ENCODE measurements at places on chromosomes 2 and 18. TPM values are rescaled to one million over a fixed set of nuclear protein-coding genes. Genes with fewer than 3 reads are reported as not detected.

The ANKRD30B gene
- polyA plus RNA-seq: not detected

DNA sequence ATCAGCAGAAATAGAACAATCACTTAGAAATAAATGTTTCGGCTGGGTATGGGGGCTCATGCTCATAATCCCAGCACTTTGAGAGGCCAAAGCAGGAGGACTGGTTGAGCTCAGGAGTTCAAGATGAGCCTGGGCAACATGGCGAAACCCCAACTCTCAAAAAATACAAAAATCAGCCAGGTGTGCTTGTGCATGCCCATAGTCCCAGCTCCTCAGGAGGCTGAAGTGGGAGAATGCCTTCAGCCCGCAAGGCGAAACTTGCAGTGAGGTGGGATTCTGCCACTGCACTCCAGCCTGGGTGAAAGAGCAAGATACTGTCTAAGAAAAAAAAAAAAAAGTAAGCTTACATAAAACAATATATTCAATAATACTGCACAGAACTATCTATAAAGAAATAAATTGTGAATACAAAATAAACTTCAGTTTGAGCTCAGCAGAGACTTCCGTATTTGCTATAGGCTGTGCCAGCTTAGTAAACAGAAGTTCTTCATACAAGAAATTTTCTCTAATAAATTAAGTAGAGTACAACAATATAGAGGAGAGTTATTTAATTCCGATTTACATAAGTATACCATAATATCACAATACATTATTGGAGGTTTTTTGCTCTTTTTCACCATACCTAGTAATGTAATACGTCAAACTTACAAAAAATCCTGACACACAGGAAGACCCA is 43.6 kb downstream of the SRBD1 start:
- DNase-seq: no peak
- peaks cover 16% of the 10 kb centered on the region for H3K4me1 ChIP-seq
- H3K36me3 ChIP-seq: no peaks in the 10 kb centered on the region
- H3K27ac ChIP-seq: peak overlapping the region; percentile 89
- H3K4me3 ChIP-seq: peak overlapping the region; percentile 98
- no peaks in the 10 kb centered on the region for H3K27me3 ChIP-seq

DNA sequence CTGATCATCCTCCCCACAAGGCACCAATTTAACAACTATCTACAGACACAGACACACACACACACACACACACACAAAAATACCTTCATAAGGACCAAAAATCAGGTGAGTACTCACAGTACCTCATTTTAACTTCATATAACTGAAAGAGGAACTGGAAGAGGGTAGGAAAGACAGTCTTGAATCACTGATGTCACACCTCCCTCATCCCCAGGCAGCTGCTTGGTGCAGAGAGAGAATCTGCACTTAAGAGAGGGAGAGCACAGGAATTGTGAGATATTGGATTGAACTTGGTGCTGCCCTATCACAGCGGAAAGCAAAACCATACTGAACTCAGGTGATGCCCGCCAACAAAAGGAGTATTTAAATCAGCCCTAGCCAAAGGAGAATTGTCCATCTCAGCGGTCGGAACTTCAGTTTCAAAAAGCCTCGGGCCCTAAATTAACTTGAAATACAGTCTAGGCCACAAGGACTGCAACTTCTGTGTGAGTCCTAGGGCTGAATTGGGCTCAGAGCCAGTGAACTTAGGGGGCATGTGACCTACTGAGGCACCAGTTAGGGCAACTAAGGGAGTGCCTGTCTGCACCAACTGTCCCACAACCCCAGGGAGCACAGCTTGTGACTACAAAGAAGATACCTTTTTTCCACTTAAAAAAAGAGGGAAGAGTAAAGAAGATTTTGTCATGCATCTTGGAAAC is 211.1 kb downstream of the LRATD1 start:
- DNase-seq: no peak
- no peak overlapping the region for H3K27ac ChIP-seq
- H3K4me3 ChIP-seq: no peak overlapping the region
- H3K4me1 ChIP-seq: no peaks in the 10 kb centered on the region
- no peaks in the 10 kb centered on the region for H3K27me3 ChIP-seq
- no peaks in the 10 kb centered on the region for H3K36me3 ChIP-seq

GRCh38 chr2:237097326-237097910 is 11.7 kb downstream of the COPS8 start:
- no peak overlapping the region for H3K4me3 ChIP-seq
- no peak overlapping the region for H3K27ac ChIP-seq
- no peaks in the 10 kb centered on the region for H3K4me1 ChIP-seq
- H3K27me3 ChIP-seq: no peaks in the 10 kb centered on the region

DNA sequence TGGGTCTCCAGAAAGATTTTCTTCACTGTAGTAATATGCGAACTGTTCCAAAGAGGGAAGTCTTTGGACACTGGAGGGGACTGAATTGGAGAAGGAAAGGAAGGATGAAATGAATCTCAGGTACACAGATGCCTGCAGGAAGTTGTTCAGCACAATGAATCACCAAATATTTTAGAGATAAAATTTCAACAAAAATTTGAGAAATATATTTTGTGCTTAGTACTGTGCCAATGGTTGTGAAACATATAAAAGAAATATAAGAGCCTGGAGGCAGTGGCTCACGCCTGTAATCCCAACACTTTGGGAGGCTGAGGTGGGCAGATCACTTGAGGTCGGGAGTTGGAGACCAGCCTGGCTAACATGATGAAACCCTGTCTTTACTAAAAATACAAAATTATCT is 3.2 kb downstream of the ELMOD3 start:
- no peak overlapping the region for H3K27ac ChIP-seq
- DNase-seq: no peak
- H3K4me3 ChIP-seq: no peak overlapping the region
- peaks cover 38% of the 10 kb centered on the region for H3K4me1 ChIP-seq
- no peaks in the 10 kb centered on the region for H3K27me3 ChIP-seq

The GAD1 gene
- not detected for polyA plus RNA-seq

DNA sequence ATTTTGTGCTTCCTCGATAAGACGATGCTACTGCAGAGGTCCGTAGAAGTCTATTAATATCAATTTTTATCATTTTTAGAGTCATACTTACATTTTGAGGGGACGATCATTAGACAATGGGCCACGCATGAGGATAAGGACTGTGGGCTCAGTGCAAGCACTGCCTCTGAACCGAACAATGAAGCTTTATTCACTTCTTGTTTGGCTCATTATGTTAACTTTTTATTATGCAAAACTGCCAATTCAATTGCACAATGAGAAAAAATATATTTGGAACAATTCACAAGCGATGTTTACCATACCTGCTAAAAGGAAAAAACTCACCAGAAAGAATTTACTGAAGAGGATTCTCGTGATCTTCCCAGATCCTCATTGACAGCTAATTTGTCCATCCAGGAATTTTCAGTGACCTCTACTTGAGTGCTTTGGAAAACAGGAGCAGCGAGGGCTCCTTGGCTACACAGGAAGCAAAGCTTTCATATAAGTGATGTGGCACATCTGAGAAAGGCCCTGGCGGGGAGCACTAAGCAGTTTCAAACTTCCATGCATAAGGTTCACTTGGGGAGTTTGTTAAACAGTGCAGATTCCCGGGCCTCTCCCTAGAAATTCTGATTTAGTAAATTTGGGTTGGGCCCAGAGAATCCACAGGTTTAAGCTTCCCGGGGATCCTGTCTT is 13.3 kb upstream of the CAPN13 start:
- no peak overlapping the region for H3K27ac ChIP-seq
- no peaks in the 10 kb centered on the region for H3K4me1 ChIP-seq
- DNase-seq: no peak
- H3K36me3 ChIP-seq: no peaks in the 10 kb centered on the region

- no peaks in the 10 kb centered on the region for H3K27me3 ChIP-seq
- no peak overlapping the region for H3K4me3 ChIP-seq
Observed at GRCh38 chr18:30765247-30765646, 277.3 kb downstream of the DSC3 start.

GRCh38 chr18:46133534-46133933 is 29.3 kb downstream of the HAUS1 start:
- no peaks in the 10 kb centered on the region for H3K27me3 ChIP-seq
- no peak overlapping the region for H3K27ac ChIP-seq
- no peak overlapping the region for H3K4me3 ChIP-seq
- DNase-seq: no peak
- no peaks in the 10 kb centered on the region for H3K4me1 ChIP-seq

DNA sequence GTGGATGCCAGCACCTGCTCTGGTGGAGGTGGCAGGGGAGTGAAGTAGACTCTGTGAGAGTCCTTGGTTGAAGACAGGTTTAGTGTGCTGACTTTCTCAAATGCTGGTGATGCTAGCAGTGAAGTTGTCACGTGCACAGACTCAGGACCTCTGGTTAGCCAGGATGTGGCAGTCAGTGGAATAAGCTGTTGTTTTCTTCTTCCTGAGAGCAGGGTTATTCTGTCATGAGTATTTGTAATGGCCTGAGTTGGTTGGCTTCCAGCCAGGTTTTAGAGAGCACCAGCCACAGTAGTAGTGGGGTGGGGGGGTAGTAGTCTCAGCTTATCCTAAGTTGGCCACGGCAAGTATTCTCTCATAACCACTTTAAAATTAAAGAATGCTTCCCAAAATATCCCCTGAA is 238.5 kb upstream of the FBXO11 start:
- no peaks in the 10 kb centered on the region for H3K27me3 ChIP-seq
- peaks cover 8% of the 10 kb centered on the region for H3K4me1 ChIP-seq
- no peak for DNase-seq
- no peaks in the 10 kb centered on the region for H3K36me3 ChIP-seq
- H3K4me3 ChIP-seq: no peak overlapping the region

The BMP10 gene
- not detected for polyA plus RNA-seq

DNA sequence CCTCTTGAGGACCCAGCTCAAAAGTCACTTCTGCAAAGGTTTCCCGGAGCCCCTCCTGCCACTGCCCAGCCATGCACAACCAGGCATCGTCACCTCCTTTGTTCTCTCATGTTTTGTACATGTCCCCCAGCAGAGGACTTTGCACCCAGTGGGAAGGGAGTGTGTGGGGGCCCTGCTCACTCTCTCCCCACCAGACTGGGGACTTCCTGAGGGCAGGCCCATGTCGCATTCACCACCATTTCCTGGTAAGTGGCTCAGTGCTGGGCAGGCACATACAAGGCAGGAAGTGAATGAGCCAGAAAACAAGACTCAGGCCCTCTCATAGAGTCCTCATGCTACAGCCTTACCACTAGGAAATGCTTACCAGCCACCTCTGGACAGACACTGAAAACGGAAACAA is 18.9 kb downstream of the MRPL35 start:
- H3K27me3 ChIP-seq: no peaks in the 10 kb centered on the region
- peaks cover 14% of the 10 kb centered on the region for H3K36me3 ChIP-seq
- no peak overlapping the region for H3K4me3 ChIP-seq
- peak; percentile 61 for DNase-seq
- H3K4me1 ChIP-seq: no peaks in the 10 kb centered on the region

The SCN1A gene
- polyA plus RNA-seq: not detected

GRCh38 chr2:134454426-134454825 is 200.6 kb downstream of the MGAT5 start:
- no peak for DNase-seq
- H3K4me3 ChIP-seq: no peak overlapping the region
- H3K27me3 ChIP-seq: no peaks in the 10 kb centered on the region
- H3K36me3 ChIP-seq: peaks cover 7% of the 10 kb centered on the region

DNA sequence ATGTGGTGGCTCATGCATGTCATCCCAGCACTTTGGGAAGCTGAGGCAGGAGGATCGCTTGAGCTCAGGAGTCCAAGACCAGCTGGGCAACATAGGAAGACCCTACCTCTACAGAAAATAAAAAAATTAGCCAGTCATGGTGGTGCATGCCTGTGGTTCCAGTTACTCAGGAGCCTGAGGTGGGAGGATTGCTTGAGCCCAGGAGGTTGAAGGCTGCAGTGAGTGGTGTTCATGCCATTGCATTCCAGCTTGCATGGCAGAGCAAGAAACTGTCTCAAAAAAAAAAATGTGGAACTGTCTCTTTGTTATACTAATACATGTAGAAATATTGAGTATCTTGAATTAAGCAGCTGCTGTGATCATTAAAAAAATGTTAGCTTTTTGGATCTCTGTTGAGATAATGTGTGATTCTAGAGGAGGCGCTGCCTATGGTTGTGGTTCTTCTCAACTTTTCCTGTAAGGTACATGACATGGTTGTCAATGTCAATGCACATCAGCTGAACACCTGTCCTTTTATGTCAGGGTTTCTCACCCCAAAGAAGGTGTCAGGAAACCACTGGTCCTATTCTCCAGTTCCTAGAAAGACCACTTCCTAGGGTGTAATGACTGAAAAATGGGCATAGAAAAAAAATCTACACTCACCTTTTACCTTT is 34.7 kb upstream of the IL1RL1 start:
- no peaks in the 10 kb centered on the region for H3K27me3 ChIP-seq
- peaks cover 20% of the 10 kb centered on the region for H3K4me1 ChIP-seq
- no peaks in the 10 kb centered on the region for H3K36me3 ChIP-seq
- peak overlapping the region; percentile 7 for H3K4me3 ChIP-seq

DNA sequence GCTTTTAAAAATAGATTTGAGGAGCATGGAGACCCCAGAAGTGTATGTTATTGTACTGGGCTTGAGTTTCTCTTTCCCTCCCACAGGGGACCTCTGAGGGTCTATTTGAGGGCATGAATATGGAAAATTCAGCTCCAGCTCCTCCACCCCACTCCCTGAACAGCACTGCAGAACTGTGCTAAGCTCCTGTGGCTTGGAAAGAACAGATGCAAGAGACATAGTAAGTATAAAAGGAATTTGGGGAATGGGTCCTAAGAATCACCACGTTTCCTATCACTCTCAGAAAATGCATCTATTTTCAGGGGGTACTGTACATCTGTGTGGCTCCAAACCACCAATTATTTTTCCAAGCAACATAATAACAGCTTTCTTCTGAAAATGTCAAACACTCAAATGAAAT is 416.1 kb downstream of the ZNF521 start:
- H3K36me3 ChIP-seq: no peaks in the 10 kb centered on the region
- no peaks in the 10 kb centered on the region for H3K27me3 ChIP-seq
- no peak overlapping the region for H3K4me3 ChIP-seq
- H3K27ac ChIP-seq: no peak overlapping the region
- no peaks in the 10 kb centered on the region for H3K4me1 ChIP-seq
- no peak for DNase-seq

- H3K4me1 ChIP-seq: no peaks in the 10 kb centered on the region
- H3K27ac ChIP-seq: no peak overlapping the region
- no peak for DNase-seq
- no peaks in the 10 kb centered on the region for H3K27me3 ChIP-seq
Observed at GRCh38 chr2:122831649-122832048, 1076.2 kb downstream of the TSN start.

GRCh38 chr18:48500517-48500916 is 38.3 kb upstream of the CTIF start:
- no peak overlapping the region for H3K4me3 ChIP-seq
- no peaks in the 10 kb centered on the region for H3K4me1 ChIP-seq
- peaks cover 2% of the 10 kb centered on the region for H3K27me3 ChIP-seq

The LYPD6B gene
- not detected for polyA plus RNA-seq

- no peak overlapping the region for H3K4me3 ChIP-seq
- peaks cover 6% of the 10 kb centered on the region for H3K4me1 ChIP-seq
- H3K27me3 ChIP-seq: peaks cover 36% of the 10 kb centered on the region
- DNase-seq: no peak
Observed at GRCh38 chr2:143934626-143935481, 585.1 kb downstream of the ZEB2 start.

The AFF3 gene
- polyA plus RNA-seq: 4.2 TPM

The MC5R gene
- polyA plus RNA-seq: not detected

The ALPP gene
- polyA plus RNA-seq: not detected
